Suprapubic skin (tissue), 4 donors: ENCODE measurements at places on chromosomes 12 and 14.

GRCh38 chr14:64865109-64865508 lies 14.6 kb downstream of the SPTB start:
- no peak for DNase-seq

DNA sequence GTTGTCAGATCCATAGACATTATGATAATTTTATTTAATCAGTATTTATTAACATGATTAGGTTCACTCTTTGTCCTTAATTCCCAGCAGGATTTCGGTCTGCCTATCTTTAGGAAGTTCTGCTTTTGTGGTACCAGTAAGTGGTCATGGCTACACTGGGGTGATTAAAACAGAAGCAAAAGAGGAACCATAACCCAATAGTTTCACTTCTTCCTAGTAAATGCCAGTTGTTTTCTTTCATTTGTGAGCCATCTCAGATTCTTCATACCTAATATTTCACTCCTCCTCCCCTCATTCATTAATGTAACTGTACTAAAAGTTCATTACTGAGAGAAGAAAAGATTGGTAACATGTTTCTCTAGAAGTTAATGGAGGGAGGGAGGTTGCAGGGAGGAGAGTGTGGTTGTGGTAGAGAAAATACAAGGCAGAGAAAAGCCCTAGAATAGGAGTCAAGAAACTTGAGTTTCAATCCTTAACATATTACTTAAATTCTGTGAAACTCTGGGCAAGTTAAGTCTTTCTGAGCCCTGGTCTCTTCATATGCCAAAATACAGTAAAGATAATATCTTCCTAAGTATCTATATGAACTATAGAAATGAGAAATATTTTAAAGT lies 101.2 kb downstream of the PEBP1 start:
- no peak for DNase-seq

GRCh38 chr14:84453307-84453950 lies 1076.5 kb upstream of the FLRT2 start:
- no peak for DNase-seq

- DNase-seq = no peak
These were observed 8.9 kb downstream of the MSRB3 start for GRCh38 chr12:65287426-65287825.

- no peak for DNase-seq
These were observed 172.4 kb upstream of the IGF1 start for GRCh38 chr12:102652645-102653313.

- DNase-seq = no peak
These were observed 499.3 kb downstream of the TMEM132D start for GRCh38 chr12:129404556-129404955.

- no peak for DNase-seq
These were observed 64.1 kb upstream of the EGLN3 start for GRCh38 chr14:34014936-34015335.

DNA sequence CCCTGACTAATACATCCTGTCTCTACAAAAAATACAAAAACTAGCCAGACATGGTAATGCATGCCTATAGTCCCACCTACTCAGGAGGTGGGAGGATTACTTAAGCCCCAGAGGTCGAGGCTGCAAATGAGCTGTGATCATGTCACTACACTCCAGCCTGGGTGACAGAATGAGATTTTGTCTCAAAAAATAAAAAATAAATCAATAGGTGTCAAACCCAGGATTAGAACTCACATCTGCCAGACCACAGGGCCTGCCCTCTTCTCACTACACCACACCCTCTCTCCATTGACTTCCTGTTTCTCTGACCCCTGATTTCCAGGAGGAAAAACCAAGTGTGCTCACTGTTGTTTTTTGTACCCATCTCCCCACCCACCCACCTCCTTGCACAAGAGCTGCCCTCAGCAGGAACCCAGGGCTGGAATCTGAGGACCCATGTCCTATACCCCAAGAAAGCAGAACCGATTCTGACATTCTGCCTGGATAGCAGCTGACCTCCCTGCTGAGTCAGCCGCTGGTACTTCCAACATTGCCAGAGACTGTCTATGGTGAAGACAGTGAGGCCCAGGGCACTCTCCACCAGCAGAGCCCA lies 6.2 kb downstream of the CMKLR1 start:
- peak; percentile 10 for DNase-seq

- DNase-seq = no peak
These were observed 1.1 kb downstream of the SCAF11 start for GRCh38 chr12:45989287-45989686.

DNA sequence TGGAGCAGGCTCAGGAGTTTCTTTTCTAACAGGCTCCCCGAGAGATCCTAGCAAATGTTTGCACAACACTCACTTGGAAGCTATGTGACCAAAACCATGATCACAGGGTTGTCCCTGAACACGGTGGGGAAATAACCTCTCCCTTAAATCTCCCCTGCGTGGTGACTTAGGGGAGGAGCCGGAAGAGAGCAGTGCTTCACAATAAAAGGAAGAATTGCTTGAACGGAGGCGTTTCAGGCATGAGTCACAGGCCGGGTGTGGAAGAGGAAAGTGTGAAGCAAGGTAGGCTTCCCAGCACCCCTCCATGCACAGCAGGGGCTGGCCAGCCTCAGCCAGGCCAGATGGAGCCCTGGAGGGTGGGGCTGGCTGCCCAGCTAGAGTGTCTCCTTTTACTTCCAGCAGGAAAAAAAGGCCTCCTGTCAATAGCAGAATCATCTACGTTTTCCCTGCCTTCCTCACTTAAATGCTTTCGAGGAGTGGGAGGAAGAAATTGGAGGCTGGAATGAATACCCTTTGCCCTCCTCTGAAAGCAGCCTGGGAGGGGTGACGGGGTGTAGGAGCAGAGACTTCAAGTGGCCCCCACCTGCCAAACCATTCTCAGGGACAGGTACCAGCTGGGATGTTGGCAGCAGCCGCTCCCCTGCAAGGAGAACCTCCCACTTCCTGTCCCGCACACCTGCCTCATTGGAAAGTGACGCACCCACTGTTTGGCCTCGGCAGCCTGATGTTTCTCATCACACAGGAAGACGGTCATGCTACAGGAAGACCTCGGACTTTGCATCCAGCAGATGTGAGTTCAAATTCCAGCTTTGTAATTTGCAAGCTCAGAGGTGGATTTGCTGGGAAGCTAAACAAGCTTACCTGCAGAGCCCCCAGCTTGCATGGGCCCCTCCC lies 30.1 kb upstream of the PPP2R5C start:
- DNase-seq = peak; percentile 86

GRCh38 chr14:32206552-32206951 lies 3.5 kb upstream of the RNU6-8 start:
- DNase-seq = no peak

- DNase-seq = no peak
These were observed 21.2 kb upstream of the NINJ2 start for GRCh38 chr12:684416-684815.

- DNase-seq = no peak
These were observed 127.4 kb upstream of the ATF1 start for GRCh38 chr12:50636505-50636904.

DNA sequence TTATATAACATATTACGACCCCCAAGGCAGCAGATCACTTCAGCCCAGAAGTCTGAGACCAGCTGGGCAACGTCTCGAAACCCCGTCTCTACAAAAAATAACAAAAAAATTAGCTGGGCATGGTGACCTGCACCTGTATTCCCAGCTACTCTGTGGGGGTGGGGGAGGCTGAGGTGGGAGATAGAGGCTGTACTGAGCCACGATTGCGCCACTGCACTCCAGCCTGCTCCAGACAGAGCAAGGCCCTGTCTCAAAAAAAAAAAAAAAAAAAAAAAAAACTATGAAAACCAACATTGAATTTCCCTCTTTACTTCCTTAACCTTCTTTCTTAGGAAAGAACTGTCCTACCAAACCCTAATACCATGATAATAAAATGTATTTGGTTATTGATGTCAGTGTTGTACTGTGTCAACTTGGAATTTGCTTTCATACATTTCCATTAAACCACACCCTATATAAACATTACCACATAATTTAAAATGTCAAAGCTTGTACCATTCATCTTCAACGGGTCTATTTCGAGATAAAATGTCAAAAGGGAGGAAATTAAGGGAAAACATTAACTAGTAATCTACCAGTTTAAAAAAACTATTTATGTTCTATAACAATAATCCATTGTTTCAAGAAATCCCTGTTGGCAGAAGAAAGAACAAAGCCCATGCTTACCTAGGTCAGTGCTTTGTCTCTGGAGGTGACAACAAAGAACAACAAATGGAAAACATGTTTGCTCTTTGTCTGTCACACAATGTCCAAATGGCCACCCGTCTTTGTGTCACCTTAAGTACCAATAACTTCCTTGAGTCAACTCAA lies 17.4 kb downstream of the GALNT4 start:
- no peak for DNase-seq

DNA sequence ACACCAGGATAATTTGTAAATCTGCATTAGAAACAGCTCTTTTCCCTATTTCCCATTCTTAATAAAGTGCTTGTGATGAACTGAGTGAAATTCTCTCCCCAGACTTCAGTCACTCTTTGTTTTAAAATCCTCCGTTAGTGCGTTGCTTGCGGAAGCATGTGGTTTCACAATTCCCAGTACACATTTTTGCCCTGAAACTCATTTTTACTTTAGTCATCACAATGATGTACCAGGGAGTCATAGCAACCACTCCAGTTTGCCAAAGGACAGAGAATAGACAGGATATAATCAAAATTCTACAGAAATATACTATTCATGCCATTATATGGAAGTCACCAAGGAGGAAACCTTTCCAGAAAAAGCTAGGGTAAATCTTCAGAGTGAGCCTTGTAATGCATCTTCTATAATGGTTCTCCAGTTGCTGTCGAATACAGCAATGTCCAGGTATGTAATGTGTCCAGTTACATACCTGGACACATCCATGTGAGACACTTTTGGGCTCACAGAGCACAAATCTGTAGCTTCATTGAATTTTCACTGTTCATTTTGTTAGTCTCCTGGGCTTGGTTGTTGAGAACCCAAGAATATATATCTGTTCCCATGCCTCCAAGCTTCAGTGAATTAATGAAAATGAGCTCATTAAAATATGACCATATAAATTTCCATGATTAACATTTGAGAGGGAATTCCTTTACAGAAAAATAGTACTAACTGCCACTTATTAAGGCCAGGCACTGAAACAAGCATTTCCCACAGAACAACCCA lies 57.8 kb downstream of the GPR135 start:
- DNase-seq = no peak

- no peak for DNase-seq
These were observed 177.1 kb downstream of the CACNA1C start for GRCh38 chr12:2229661-2230539.

- DNase-seq = no peak
These were observed 638.8 kb upstream of the NOVA1 start for GRCh38 chr14:27236601-27237000.
